ENCODE measurements at places on chromosomes 16 and 17.

DNA sequence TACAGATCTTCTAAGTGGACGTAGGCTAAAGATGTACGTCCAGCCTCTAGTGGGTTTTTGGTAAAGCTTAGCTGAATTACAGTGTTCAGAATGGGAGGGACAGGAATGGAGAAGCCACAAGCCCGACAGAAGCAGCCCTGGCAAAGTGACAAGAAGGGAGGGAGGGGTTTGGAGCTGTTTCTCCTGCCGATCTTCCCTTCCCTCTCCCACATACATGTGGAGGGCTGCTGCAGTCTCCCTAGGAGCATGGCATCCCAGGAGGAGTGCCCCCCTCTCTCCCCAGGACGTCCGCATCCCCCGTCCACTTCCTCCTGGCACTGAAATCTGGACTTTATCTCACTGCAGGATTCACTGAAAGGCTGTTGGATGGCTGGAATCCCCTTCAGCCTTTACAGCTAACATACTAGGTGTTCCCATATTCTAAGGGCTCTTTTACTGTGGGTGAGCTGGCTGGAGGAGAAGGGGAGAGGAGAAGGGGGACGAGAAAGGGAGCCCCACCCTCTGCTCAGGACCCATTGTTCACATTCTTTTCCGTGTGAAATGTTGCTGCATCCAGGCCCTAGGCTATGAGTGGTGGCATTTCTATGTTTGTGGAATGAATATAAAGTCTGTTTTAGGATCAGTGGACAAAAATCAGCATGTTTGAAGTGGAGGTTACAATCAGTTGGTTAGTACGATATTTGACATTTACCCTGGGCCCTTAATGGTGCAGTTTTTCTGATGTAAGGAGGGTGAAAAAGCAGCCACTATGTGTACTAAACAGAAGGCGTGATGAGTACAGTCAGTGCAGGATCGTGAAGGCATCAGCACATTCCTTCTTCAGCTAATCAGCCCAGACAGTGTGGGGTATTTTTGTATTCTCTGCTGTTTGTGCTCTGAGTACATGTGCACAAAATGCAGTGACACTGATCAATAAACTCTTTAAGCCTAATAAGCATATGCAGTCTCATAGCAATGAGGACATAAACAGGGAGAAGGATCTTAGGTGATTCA is 94.6 kb downstream of the SPECC1 start:
- DNase-seq, result no peak

GRCh38 chr16:11621920-11622651 is 35.4 kb upstream of the LITAF start:
- no peak for DNase-seq

GRCh38 chr17:66963909-66964771 is at the start of gene CACNG4:
Gene CACNG4 (plus strand): TSS chr17:66964707. CDS start chr17:66964912, 205 bp downstream.
- no peak for DNase-seq

DNA sequence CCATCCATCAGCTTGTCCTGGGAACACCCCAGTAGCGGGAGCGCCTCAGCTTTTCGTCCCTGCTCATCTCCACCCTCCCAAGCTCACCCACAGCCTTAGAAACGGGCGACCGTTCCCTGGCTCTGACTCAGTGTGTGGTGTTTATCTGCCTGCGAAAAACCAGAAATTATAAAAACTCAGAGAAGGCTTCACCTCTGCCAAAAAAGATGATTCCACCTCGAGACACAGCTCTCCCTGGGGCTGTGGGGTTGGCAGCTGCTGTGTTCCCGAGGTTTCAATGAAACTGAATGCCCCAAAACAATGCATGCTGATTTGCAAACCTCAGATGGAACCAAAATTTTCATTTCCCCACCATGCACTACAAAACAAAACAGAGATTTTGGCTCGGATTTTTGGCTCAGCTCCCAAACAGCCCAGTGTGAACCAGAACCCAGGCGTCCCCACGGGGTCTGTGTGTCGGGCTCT is 62.4 kb upstream of the MED9 start:
- DNase-seq, result no peak

GRCh38 chr16:26598998-26599784 is 467.5 kb upstream of the C16orf82 start:
- no peak for DNase-seq

DNA sequence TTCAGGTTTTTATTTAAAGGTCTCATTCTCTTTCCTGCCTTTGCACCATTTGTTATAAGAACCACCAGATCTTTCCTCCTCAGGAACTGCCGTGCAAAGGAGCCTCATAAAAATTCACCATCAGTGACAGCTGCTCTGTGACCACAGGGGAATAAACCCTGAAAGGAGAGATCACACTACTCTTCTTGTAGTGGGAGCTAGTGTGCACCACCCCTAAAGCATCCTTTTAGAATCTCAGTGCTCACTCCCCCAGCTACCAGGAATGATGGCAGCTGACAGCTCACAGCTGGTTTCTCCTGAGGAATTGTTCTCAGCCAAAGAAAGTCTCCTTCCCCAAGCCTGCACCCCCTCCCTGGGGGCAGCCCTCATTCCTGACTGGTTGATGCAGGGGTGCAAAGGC is 18.7 kb downstream of the VAT1L start:
- no peak for DNase-seq

DNA sequence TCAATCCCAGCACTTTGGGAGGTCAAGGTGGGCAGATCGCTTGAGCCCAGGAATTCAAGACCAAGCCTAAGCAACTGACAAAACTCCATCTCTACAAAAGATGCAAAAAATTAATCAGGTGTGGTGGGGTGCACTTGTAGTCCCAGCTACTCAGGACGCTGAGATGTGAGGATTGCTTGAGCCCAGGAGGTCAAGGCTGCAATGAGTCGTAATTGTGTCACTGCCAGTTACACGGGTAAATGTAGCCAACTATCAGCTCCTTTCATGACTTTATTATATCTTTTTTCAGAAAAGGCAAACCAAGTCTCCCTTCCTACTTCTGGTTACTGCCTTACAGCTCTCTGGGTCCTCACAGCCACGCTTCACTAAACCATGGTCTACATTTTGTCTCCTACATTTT is 4.0 kb downstream of the SDF2 start:
- no peak for DNase-seq

DNA sequence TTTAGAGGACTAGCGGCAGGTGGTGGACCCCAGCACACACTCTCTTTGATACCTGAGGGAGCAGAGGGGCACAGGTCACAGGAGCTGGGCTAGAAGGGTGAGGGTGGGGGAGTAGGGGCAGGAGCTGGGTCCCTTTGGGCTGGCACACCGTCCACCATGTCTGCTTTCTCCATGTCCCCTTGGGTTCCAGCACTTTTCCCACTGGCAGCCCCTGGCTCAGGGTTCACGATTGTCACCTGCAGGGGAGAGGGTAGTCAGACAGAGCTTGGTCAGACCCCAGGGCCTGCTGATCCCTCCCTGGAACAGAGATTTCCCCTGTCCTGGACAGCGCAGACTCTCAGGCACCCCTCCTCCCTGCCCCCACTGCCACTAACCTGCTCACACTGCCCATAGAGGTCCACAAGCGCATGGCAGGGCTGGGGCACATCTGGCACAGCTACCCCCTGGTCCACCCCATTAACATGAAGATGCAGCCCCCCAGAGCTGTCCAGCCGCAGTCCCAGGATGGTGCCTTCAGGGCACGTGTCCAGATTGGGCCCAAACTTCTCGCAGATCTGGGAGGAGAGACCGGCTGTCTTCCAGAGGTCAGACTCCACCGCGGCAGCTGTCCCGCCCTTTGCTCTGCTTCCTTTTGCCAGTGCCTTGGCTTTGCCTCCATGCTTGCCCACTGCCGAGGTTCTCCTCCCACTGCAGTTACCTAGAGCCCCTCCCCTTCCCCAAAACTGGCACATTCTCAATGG is 3.1 kb upstream of the GPS2 start:
- DNase-seq, result no peak

GRCh38 chr16:71923941-71924690 is 28.8 kb downstream of the IST1 start:
- DNase-seq, result no peak

GRCh38 chr17:11324846-11325420 is 83.9 kb downstream of the SHISA6 start:
- DNase-seq, result no peak

- peak; percentile 61 for DNase-seq
Measured at GRCh38 chr17:1108478-1108764, 71.4 kb downstream of the ABR start.

- no peak for DNase-seq
Measured at GRCh38 chr16:83930730-83931500, 22.1 kb upstream of the OSGIN1 start.

GRCh38 chr17:15262291-15263205 is 2.6 kb downstream of the PMP22 start:
- peak; percentile 83 for DNase-seq

- no peak for DNase-seq
Measured at GRCh38 chr17:35744830-35745229, 8.2 kb downstream of the GAS2L2 start.

DNA sequence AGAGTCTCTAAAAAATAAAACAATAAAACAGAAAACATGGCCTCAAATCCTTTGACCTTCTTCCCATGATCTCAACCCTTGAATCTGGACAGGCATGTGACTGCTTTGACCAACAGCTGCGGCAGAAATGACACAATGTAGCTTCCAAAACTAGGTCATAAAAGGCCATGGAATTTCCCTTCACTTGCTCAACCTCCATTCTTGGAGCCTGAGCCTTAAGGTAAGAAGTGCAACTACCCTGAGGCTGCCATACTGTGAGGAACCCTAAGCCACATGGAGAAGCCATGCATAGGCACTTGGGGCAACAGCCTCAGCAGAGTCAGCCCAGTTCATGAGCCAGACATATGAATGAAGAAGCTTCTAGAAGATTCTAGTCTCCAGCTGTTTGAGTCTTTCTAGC is 75.7 kb upstream of the BRD7 start:
- no peak for DNase-seq

DNA sequence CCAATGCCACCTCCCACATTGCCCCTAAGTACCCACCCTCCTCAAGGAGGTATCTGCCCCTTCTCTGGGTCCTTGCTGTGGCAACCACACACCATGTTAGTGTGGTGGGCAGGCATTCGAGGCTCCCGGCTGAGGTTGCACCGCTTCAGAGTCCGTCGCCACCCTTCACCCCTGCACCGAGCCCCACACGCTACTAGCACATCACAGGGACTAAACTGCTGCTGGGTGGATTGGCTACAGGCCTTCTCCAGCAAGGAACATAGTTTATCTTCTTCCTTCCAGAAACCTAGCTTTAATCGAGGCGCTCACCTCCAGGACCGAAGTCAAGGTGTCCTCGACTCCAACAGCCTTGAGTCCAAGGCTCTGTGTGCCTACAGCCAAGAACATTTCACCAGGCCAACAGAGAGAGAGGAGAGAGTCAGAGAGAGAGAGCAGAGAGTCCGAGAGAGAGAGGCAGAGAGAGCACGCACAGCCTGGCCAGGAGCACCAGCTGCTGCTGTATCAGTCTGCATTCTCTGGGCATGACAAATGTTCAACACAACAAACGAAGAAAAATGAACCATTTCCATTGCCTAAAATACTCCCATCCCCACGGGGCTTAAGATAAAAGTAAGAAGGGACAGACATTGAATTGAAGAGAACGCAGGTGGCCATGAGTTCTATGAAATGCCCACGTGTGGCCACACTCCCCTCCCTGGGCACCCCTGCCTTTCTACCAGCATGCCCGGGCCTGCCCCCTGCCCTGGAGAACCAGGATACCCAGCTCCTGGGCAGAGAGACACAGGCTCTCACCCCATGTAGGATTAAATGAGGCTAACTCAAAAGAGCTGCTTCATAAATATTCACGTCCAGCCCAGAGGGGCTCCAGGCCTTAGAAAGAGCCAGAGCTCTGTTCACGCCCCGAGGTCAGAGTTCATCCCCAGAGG is 94.9 kb downstream of the RBFOX3 start:
- no peak for DNase-seq

DNA sequence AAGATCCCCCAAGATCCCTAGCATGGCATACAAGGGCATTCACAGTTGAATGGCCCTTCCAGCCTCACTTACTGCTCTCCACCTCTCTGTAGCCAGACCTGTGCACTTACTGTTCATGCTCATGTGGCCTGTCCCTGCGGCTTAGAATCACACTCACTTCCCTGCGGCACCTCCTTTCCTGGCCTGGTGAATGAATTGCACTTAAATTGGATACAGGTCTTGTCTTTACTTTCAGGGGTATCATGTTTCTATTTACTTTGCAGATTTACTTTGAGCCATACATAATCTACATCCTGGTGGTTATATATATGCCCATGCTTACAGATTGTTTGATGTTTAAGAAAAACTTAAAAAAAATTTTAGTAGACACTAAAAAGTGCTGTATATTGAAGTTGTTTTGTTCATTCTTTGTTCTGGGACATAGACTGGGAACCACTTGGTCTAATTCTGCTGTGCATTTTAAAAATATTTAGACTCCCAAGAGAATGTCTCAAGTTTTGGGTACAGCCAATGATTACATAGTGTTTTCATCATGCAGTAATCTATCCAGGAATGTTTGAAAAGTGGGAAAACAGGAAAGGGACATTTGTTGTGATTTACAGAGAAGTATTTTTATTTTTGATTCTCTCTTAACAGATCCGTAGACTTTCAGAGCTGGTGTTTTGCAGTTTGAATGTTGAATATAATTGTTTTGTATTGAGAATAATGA is 63.9 kb downstream of the NUP88 start:
- no peak for DNase-seq
